ENCODE measurements at places on chromosomes 7 and 10.

DNA sequence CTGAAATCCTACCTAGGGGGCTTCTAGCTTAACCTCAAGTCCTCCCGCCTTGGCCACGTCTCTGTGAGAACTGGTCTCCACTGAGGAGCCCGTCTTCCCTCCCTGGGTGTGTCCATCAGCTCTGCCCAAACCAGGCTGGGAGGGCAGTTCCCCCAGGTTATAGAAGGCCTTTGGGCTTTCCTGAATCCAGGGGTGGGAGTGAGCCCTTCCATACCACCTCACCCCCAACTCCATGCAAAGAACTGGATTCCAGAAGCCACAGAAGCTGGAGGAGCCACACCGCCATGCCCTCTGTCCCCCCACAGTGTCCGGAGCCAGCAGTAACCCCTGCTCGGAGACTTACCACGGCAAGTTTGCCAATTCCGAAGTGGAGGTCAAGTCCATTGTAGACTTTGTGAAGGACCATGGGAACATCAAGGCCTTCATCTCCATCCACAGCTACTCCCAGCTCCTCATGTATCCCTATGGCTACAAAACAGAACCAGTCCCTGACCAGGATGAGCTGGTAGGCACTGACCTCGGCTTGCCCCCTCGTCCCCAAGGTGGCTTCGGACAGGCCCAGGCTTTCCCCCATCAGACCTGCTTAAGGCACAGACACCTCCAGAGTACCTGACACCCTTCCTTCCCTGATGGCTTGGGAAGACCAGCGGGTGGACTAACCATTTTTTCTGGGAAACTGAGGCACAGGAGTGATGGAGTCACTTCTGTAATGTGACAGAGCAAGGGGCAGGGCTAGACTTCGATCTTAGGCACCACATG, 4.7 kb downstream of the CPA1 start:
- no peak for DNase-seq

GRCh38 chr10:103727546-103727963, 127.8 kb downstream of the SH3PXD2A start:
- DNase-seq = peak; percentile 42

GRCh38 chr10:82874671-82875070, 999.7 kb downstream of the NRG3 start:
- no peak for DNase-seq

- DNase-seq = peak; percentile 49
Measured at GRCh38 chr10:113093188-113094113, 143.4 kb downstream of the TCF7L2 start.

DNA sequence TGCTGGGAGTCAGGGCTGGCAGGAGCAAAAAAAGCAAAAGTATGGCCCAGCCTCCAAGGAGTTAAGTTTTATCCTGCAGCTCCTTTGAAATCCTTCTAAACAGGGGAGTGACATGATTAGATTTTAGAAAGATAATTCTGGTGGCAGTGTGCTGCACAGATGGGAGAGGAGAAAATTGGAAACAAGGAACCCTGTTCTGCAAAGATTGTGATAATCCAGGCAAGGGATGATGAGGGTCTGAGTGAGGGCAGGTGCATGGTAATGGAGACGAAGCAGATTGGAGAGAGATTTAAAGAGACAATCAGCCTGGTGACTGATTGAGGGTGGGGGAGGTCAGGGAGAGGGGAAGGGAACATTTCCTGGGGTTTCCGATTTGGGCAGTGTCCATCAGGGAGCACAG, 444.7 kb upstream of the PODXL start:
- DNase-seq = no peak

GRCh38 chr10:110496553-110497437, 912 bp upstream of the DUSP5 start:
- peak; percentile 40 for DNase-seq

DNA sequence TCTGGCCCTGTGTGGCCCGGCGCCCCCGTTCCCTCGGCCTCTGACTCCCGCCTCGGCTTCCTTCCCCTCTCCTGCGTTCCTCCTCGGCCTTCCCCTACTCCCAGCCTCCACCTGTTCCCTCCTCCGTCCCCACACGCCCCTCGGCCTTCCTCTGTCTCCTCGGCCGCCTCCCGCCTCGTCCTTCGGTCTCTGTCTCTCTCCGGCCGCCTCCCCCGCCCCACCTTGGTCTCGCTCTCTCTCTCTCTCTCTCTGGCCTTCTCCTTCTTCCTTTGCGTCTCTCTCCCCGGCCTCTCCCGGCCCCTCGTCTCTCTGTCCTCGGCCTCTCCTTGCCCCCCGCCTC, 588 bp downstream of the GET4 start:
- DNase-seq = no peak

DNA sequence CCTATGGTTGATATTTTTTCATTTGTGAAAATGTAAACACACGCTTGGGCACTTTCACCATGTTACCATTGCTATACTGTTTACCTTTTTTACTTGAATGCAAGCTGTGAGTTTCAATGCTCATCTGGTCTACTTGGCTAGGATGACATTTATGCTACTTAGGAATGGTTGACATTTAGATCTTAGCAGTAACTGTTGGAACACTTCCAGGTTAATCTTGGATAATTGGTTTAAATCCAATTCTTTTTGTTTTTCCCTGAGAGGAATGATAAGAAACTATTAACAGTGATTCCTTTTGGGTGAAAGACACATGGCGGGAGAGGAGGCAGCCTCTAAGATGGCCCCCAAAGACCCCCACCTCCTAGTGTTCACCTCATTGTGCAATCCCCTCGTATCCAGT, 51.4 kb upstream of the AMPH start:
- no peak for DNase-seq

- DNase-seq = no peak
Measured at GRCh38 chr7:100574362-100575205, 884 bp upstream of the SAP25 start.

GRCh38 chr7:68529221-68529620, 1069.1 kb upstream of the AUTS2 start:
- no peak for DNase-seq

DNA sequence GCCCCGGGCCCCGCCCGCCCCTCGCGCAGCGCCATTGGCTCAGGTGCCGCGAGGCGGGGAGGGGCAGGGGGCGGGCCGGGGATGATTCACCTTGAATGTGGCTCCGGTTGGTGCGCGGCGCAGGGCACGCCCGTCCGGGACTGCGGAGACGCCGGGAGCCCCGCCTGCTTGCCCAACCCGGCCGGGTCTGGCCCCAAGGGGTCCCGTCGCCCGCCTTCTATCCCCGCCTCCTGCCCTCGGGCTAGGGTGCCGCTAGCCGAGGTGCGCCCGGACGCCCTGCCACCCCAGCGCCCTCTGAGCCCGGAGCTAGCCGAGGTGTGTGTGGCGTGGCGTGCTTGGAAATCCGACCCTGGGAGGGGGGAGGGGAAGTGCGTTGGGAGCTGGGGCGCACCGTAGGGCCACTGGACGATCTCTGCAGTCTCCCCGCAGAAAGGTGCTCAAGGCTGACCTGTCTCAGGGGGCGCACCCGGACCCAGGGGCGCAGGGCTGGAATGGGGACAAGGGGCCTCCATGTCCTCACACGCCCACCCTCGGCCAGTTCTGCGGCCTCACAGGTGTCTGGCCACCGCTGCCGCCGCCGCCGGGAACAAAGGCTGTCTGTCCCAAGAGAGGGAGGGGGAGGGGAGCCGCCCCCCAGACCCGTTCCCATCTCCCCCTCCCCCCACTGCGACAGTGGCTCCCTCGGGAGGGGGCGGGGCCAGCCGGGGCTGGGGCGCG, 168.9 kb downstream of the NRF1 start:
- DNase-seq = peak; percentile 58

DNA sequence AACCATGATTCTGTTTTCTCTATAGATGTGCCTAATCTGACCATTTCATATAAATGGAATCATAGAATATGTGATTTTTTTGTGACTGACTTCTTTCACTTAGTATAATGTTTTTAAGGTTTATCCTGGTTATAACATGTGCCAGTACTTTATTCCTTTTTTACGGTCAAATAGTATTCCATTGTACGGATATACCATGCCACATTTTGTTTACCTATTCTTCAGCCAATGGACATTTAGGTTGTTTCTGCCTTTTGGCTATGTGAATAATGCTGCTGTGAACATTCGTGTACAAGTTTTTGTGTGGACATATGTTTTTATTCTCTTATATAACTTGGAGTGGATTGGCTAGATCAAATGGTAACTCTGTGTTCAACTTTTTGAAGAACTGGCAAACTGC, 178.3 kb upstream of the TCF7L2 start:
- no peak for DNase-seq

DNA sequence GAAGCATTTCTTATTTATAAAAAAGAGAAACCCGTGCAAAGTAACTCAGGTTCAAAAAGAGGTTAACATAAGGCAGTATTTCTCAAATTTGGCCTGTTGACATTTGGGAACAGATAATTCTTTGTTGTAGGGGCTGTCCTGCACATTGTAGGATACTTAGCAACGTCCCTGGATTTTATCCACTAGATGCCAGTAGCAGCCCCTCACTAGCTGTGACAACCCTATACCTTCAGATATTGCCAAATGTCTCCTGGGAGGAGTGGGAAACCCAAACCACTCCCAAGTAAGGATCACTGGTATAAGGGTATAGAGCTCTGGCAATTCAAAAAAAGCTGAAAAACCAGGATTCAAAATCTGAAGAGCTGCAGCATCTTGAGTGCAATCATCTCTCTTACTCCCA, 202.3 kb upstream of the PRKCQ start:
- no peak for DNase-seq

- peak; percentile 77 for DNase-seq
Measured at GRCh38 chr10:47406870-47407691, 23.0 kb upstream of the ZNF488 start.

DNA sequence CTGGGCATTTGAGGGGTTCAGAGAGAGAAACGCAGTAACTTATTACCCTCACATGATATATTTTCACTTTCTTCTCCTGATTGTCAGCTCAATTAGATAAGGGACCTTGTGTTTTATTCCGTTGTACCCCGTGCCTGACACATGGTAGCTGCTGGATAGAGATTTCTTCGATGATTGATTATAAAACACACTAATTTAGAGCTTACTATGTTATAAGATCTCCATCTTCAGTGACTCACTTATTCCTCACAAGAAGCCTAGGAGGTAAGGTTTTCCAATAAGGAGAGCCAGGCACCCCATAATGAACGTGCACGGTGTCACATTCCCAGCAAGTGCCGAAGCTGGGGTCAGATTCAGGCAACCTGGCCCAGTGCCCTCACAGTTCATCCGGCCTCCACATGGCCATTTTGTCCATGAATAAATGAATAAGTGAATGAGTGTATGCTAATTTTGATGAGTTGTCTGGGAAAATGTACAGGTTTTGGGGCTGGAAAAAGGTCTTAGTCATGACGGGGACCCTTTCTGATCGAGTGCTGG, 138.1 kb upstream of the CDCA7L start:
- no peak for DNase-seq

- no peak for DNase-seq
Measured at GRCh38 chr7:67713451-67714056, 716.9 kb downstream of the TYW1 start.

GRCh38 chr7:30915005-30915601, 3.5 kb downstream of the AQP1 start:
- DNase-seq = no peak

DNA sequence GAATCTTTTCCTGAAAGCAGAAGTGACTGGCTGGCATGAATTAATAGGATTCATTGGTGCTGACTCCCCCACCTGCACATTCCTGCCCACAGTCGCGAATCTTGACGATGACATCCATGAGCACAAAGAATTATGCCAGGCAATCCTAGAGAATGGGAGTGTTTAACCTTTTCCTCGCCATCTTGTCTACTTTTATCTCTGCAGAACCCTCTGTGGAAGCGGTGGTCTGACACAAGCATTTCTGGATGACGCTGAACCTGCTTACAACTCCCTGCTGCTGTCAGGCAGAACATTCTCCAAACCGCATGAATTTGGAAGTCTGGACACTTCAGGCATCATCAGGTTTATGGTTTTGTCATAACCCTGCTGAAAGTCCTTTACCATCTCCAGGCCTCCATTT, 36.5 kb downstream of the KLF6 start:
- no peak for DNase-seq

- DNase-seq = peak; percentile 95
Measured at GRCh38 chr10:110398419-110399105, 93.8 kb upstream of the SMNDC1 start.

- no peak for DNase-seq
Measured at GRCh38 chr7:131529179-131529578, 27.2 kb downstream of the PODXL start.

DNA sequence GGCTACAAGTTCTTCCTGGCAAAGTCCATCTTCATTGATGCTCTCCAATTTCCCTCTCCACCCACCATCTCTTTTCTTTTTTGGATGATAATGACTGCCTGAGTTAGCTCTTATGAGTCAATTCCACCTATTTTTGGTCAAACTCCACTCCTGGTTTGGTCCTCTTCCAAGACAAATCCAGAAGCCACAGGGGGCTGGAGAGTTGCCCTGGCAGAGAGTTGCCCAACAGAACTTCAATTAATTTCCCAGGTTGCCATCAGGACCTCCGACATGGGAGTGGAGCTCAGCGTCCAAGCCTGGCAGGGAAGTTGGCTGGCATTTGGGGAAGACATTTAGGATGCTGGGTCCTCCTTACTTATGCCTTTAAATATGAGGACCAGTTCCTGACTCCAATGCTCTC, 29.2 kb upstream of the KCNMA1 start:
- DNase-seq = peak; percentile 82

- peak; percentile 69 for DNase-seq
Measured at GRCh38 chr7:108079648-108080591, 50.2 kb downstream of the LAMB4 start.

- peak; percentile 92 for DNase-seq
Measured at GRCh38 chr10:110399106-110399964, 94.6 kb upstream of the SMNDC1 start.

GRCh38 chr10:94146313-94146712, 152.6 kb downstream of the PLCE1 start:
- no peak for DNase-seq

DNA sequence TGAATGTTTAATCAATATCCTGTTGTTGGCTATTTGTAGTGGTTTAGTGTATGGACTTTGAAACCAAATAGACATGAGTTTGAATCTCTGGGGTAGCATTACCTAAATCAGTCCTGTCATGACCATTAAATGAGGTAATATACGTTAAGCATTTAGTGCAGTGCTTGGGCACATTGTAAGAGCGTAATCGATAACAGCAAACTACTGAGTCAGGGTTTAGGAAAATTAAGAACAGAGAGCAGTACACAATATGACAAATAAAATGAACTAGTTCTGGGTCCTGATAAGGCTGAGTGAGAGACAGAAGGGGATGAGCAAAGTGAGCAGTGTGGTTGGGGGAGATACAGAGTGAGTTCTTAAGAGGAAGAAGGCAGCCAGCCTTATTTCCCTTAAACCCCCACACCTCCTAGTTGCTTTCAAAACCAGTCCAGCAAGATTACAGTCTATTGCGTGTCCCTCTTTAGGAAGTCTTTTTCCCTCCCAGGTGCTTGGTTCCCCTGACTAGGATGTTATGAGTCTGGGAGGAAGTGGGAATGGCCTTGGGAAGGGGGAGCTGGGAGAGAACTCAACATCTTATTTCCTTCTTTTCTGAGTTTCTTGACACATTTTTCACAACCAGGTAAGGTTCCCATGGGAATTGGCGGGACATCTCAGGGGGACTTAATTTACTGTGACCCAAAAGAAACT, 171.0 kb downstream of the SND1 start:
- DNase-seq = no peak

DNA sequence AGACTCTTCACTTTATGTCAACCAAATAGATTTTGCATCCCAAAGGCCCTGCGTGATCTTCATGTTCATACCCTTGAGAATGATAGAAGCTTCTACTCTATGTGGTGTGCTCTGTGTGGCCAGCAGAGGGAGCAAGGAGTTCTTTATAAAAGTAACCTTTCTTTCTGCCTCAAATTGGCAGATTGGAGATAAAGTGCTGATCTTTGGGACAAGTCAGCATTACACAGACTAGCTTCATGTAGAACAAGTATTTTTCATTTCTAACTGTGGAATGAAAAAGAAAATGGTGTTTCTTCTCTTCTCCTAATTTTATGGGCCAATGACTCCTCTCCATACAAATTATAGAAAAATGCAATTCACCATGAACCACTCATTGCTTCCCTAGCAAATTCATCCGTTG, 1214.1 kb downstream of the SORCS1 start:
- DNase-seq = peak; percentile 69

Measured in astrocyte of the hippocampus (primary cell).